ENCODE measurements at places on chromosomes 4 and X.
A peak's percentile ranks its signal among the peaks of the same experiment; 100 is the strongest.

- peak; percentile 4 for DNase-seq
These were observed 310.1 kb downstream of the PPP3CA start for GRCh38 chr4:101037249-101037648.

- DNase-seq = no peak
These were observed 485.3 kb upstream of the PITX2 start for GRCh38 chr4:111108153-111108552.

GRCh38 chrX:116499780-116500179, 37.0 kb upstream of the CT83 start:
- DNase-seq = no peak

GRCh38 chrX:16838202-16839066, 31.7 kb downstream of the RBBP7 start:
- no peak for DNase-seq

GRCh38 chr4:153366486-153366885, 22.0 kb downstream of the MND1 start:
- DNase-seq = no peak

- DNase-seq = no peak
These were observed 6.5 kb downstream of the TMEM150C start for GRCh38 chr4:82555276-82555675.

- DNase-seq = peak; percentile 81
These were observed 11.2 kb upstream of the UBA6 start for GRCh38 chr4:67712000-67712625.

DNA sequence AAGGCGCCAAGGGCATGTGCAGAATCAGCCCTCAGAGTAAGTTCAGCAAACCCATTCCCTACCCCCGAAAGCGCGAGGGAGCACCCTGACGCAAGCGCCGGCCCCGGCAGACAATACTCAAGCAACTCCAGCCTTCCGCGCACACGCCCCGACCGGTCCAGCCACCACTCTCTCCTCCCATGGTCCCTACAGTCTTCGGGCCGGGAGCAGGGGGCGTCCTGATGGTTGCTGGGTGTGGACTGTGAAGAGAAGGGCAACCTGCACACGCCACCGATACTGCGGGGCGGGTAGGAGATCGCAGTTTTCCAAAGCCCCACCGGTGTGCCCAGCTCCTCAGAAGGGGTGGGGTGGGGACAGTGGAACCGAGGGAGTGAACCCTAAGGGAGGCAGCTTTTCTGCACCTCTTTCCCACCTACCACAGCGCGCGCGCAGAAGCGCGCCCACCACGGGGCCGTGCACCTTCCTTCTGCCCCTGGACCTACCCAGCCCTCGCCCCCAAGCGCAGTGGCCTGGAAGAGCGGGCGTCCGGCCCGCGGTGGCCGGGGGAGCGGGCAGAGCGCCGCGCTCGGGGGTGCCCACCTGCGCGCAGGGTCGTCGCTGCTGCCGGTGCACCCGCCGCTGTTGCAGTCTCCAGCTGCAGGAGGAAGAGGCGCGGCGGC, 650.2 kb upstream of the DIPK2B start:
- DNase-seq = peak; percentile 5

Data from trophoblast cell (in vitro differentiated cells and primary cell).